ENCODE measurements at places on chromosomes 5 and 9. TPM values are rescaled to one million over a fixed set of nuclear protein-coding genes. Genes with fewer than 3 reads are reported as not detected.
A peak's percentile ranks its signal among the peaks of the same experiment; 100 is the strongest.

DNA sequence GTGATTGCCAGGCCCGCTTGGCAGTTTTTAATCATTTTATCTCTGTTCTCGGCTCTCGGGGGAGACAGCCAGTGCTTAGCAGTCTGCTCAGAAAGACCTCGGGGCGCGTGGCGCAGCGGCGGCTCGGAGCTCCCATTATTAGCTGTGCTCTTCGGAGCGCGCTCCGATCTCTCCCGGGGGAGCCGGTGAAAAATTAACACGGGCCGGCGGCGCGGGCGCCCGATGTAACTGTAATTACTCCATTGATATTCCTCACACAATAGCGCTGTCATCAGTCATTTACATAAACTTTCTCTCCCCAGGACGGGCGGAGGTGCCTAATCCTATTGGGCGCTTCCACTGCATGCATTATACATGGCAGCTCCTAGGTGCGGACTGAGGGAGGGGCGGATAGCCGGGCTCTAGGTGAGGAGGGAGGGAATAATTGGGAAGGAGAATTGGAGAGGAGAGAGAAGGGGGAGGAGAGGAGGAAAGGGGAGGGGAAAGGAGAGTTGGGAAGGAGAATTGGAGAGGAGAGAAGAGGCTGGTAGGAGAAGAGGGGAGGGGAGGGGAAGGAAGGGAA, 24.9 kb downstream of the LMX1B start:
- peaks cover 25% of the 10 kb centered on the region for H3K4me1 ChIP-seq
- DNase-seq: peak; percentile 72
- H3K36me3 ChIP-seq: no peaks in the 10 kb centered on the region
- H3K4me3 ChIP-seq: peak overlapping the region; percentile 78
- peak overlapping the region; percentile 43 for H3K27ac ChIP-seq

GRCh38 chr5:66909364-66909763, 287.2 kb downstream of the CD180 start:
- no peak for DNase-seq
- H3K27me3 ChIP-seq: peaks cover 7% of the 10 kb centered on the region
- no peak overlapping the region for H3K27ac ChIP-seq

GRCh38 chr9:83934569-83935275, 13.5 kb upstream of the KIF27 start:
- no peaks in the 10 kb centered on the region for H3K27me3 ChIP-seq
- no peak overlapping the region for H3K4me3 ChIP-seq
- no peaks in the 10 kb centered on the region for H3K36me3 ChIP-seq
- no peak overlapping the region for H3K27ac ChIP-seq
- no peaks in the 10 kb centered on the region for H3K4me1 ChIP-seq
- no peak for DNase-seq

GRCh38 chr9:81690251-81690851, 1.0 kb upstream of the TLE1 start:
- peak; percentile 43 for DNase-seq
- H3K27me3 ChIP-seq: peaks cover 17% of the 10 kb centered on the region
- peak overlapping the region; percentile 94 for H3K4me3 ChIP-seq
- H3K27ac ChIP-seq: peak overlapping the region; percentile 81

DNA sequence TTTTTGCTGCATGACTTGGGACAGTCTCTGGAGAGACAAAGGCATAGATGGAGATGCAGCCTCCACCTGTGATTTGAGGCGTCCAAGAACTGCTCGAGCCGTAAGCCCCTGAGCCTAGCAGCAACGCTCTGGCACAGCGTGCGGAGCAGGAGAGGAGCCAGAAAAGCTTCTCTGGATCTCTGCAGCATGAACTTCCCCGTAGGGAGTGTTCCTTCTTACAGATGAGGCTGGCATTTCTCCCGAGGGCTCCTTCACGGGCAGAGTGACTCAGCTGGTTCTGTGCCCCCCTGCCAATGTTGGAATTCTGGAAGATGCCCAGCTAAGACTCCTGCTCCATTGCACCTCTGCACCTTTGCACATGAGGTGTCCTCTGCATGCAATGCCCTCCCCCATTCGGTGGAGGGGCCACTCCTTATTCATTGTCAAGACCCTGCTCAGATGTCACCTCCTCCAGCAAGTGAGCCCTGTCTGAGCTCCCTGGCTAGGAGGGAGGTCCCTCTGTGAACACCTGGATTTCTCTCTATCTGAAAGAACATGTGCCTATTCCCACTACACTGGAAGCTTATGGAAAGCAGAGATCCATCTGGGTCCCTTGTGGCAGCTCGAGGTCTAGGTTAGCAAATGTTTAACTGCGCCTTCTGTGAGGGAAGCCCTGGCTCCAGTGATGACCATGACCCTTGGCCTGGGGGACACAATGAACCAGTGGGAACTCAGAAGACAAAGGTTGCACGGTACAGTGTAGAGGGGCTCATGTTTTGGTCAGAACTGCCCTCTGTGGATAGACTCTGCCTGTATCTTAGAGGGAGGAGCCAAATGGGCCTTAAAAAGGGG, 39.6 kb downstream of the SH3PXD2B start:
- H3K4me1 ChIP-seq: peaks cover 58% of the 10 kb centered on the region
- peaks cover 10% of the 10 kb centered on the region for H3K27me3 ChIP-seq
- H3K36me3 ChIP-seq: no peaks in the 10 kb centered on the region

GRCh38 chr5:171581781-171582180, 162.3 kb downstream of the FGF18 start:
- no peaks in the 10 kb centered on the region for H3K36me3 ChIP-seq
- H3K4me3 ChIP-seq: no peak overlapping the region
- no peak for DNase-seq
- peaks cover 17% of the 10 kb centered on the region for H3K4me1 ChIP-seq
- H3K27ac ChIP-seq: no peak overlapping the region
- peaks cover 2% of the 10 kb centered on the region for H3K27me3 ChIP-seq

DNA sequence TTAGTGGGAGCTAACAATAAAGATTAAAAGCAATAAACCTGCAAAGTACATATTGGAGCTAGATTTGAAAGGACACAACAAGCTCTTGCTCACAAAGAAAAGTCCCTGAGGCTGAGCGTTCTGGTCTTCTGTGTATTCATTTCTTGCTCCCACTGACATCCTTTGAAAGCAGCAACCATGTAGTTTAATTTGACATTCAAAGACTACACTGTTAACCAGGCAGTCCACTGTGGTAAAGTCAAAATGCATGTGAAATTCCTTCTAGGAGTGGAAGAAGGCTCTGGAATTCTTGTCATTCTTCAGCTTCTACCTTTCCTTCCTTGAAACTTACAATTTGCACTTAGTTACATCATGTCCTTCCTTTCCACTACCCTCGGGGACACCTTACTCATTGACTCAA, 480.7 kb downstream of the CSNK1G3 start:
- peaks cover 3% of the 10 kb centered on the region for H3K27me3 ChIP-seq
- H3K4me3 ChIP-seq: no peak overlapping the region
- H3K36me3 ChIP-seq: peaks cover under 1% of the 10 kb centered on the region
- H3K27ac ChIP-seq: no peak overlapping the region
- H3K4me1 ChIP-seq: peaks cover 7% of the 10 kb centered on the region

GRCh38 chr9:79711874-79712273, 140.1 kb downstream of the TLE4 start:
- H3K4me1 ChIP-seq: no peaks in the 10 kb centered on the region
- H3K27ac ChIP-seq: no peak overlapping the region
- no peak overlapping the region for H3K4me3 ChIP-seq
- no peaks in the 10 kb centered on the region for H3K36me3 ChIP-seq
- H3K27me3 ChIP-seq: peaks cover 2% of the 10 kb centered on the region

GRCh38 chr9:128916204-128916603, 4.6 kb upstream of the PHYHD1 start:
- no peak for DNase-seq
- H3K27me3 ChIP-seq: peaks cover 18% of the 10 kb centered on the region
- H3K4me3 ChIP-seq: no peak overlapping the region
- H3K27ac ChIP-seq: no peak overlapping the region

DNA sequence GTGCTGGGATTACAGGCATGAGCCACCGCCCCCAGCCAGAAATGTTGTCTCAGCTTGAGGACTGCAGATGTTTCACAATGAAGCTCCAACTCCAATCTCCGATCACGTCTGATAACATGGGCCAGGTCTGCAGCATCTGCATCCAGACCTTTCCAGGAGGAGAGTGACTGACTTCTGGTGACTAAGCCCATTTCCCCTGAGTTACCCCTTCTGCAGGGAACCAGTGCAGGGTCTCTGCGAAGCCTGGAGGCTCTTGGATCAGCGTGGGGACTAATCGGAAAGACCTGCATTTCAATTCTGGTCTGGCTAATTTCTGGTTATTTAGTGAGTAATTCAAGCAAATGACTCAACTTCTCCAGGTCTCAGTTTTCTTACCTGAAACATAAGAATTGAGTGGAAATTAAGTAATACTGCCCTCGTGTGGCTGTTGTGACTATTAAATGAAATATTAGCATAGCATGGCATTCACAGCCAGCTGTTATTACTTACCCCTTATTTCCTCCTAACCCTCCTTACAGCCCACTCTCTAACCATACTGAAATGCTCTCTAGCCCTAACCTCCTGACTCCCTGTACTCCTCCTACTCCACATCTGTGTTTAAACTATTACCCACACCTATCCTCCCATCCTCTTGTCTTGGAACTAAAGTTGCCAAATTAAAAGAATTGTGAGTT, 2.2 kb upstream of the GNPDA1 start:
- H3K27me3 ChIP-seq: peaks cover 6% of the 10 kb centered on the region
- no peaks in the 10 kb centered on the region for H3K4me1 ChIP-seq
- peak overlapping the region; percentile 32 for H3K4me3 ChIP-seq
- DNase-seq: no peak
- H3K27ac ChIP-seq: peak overlapping the region; percentile 24
- peaks cover 1% of the 10 kb centered on the region for H3K36me3 ChIP-seq

GRCh38 chr5:68446070-68446357, 230.5 kb downstream of the PIK3R1 start:
- H3K4me1 ChIP-seq: no peaks in the 10 kb centered on the region
- H3K27ac ChIP-seq: no peak overlapping the region
- no peaks in the 10 kb centered on the region for H3K27me3 ChIP-seq
- no peak for DNase-seq
- no peaks in the 10 kb centered on the region for H3K36me3 ChIP-seq

- no peaks in the 10 kb centered on the region for H3K27me3 ChIP-seq
- peaks cover 1% of the 10 kb centered on the region for H3K4me1 ChIP-seq
Observed at GRCh38 chr9:445033-445432, 230.4 kb downstream of the DOCK8 start.

- peak overlapping the region; percentile 48 for H3K27ac ChIP-seq
- no peak for DNase-seq
- no peaks in the 10 kb centered on the region for H3K36me3 ChIP-seq
- no peak overlapping the region for H3K4me3 ChIP-seq
- peaks cover 19% of the 10 kb centered on the region for H3K4me1 ChIP-seq
- H3K27me3 ChIP-seq: peaks cover 4% of the 10 kb centered on the region
Observed at GRCh38 chr9:133362359-133363044, 6.2 kb downstream of the SURF2 start.

DNA sequence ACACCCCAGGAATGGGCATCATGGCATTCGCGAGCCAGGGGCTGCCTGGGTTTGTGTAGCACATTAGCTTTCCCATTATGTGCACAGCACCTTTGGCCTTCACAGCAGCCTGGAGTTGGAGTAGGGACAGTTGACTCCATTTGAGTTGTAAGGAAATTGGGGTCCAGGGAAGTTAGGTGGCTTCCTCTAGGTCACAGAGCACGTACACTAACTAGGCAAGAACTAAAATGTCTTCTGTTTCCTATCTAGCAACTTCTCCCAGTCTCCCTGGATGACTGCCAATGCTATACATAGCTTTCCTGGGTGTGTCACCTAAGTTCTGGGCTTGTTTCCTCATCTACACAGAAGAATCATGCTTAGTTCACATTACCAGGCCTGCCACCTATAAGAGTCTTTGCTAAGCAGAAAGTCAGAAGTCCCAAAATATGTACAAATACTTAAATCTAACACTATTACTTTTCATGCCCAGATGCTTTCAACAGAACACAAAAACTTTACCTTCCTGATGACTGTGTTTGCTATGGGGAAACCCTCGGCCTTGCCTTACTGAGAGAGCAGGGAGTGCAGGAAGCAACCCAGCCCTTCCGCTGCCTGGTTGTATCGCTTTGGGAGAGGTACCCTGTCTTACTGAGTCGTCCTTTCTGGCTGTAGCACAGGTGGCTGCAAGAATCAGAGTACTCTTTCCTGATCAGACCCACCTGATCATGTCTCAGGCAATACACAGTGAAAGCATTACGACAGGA, 12.0 kb downstream of the MACROH2A1 start:
- H3K27me3 ChIP-seq: peaks cover 4% of the 10 kb centered on the region
- H3K27ac ChIP-seq: no peak overlapping the region
- no peak for DNase-seq
- H3K4me3 ChIP-seq: no peak overlapping the region
- H3K36me3 ChIP-seq: no peaks in the 10 kb centered on the region

DNA sequence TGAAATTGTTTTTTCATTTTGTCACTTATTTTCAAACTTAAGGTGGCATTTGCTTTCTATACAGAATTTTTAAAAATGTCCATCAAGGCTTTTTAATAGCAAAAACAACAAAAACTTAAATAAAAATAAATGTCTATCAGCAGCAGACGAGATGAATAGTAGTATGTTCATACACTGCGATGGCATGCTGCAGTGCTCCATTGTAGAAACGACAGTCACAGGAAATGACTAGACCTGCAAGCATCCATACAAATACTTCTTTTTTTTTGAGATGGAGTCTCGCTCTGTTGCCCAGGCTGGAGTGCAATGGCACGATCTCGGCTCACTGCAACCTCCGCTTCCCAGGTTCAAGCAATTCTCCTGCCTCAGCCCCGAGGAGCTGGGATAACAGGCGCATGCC, 41.4 kb downstream of the COL23A1 start:
- no peaks in the 10 kb centered on the region for H3K36me3 ChIP-seq
- DNase-seq: no peak

- no peaks in the 10 kb centered on the region for H3K27me3 ChIP-seq
- H3K4me3 ChIP-seq: no peak overlapping the region
- no peak for DNase-seq
- no peak overlapping the region for H3K27ac ChIP-seq
- peaks cover 6% of the 10 kb centered on the region for H3K4me1 ChIP-seq
Observed at GRCh38 chr9:86073839-86074238, 25.5 kb downstream of the GOLM1 start.

- H3K4me3 ChIP-seq: no peak overlapping the region
- H3K36me3 ChIP-seq: no peaks in the 10 kb centered on the region
- H3K4me1 ChIP-seq: peaks cover 12% of the 10 kb centered on the region
- H3K27ac ChIP-seq: no peak overlapping the region
Observed at GRCh38 chr5:122141751-122142150, 12.4 kb downstream of the ZNF474 start.

Gene TRPM3
- 3.3 TPM for total RNA-seq

Gene PRDM9
- total RNA-seq: not detected

Gene FOXD4L6
- total RNA-seq: not detected

Gene ZNF618
- total RNA-seq: 114 TPM

Gene LHX3
- total RNA-seq: 0.81 TPM

Gene CCDC192
- not detected for total RNA-seq
